Stimulated activated CD4-positive, alpha-beta T cell treated with anti-CD3 and anti-CD28 coated beads, Interleukin-12 subunit alpha, Interleukin-12 subunit beta, amount 100 ng/mL, for 24 hours (primary cell): ENCODE measurements at places on chromosomes 13 and 19.
A peak's percentile ranks its signal among the peaks of the same experiment; 100 is the strongest.

- no peak for DNase-seq
Measured at GRCh38 chr13:77359171-77359570, 32.3 kb upstream of the MYCBP2 start.

DNA sequence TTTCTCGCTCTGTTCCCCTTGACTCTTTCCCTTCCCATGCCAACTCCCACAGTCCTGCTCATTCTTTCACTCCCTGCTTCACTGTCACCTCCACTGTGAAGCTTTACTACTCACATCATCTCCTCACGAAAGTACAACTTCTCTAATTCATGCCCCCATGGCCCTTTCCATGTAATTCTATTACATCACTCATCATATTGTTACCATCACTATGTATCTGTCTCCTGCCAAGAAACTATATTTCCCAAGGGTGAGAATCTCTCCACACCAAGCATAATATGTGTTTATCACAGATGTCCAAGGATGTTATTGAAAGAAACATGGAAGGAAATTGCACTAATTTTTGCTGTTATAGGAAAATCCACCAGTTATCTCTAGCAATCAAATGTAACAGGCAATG lies 37.2 kb upstream of the LRCH1 start:
- DNase-seq, result no peak

GRCh38 chr19:17448131-17448967 lies at the start of gene TMEM221:
Gene TMEM221, minus strand, starts transcription at chr19:17448668. Its CDS starts 206 bp downstream, at chr19:17448462.
- no peak for DNase-seq

DNA sequence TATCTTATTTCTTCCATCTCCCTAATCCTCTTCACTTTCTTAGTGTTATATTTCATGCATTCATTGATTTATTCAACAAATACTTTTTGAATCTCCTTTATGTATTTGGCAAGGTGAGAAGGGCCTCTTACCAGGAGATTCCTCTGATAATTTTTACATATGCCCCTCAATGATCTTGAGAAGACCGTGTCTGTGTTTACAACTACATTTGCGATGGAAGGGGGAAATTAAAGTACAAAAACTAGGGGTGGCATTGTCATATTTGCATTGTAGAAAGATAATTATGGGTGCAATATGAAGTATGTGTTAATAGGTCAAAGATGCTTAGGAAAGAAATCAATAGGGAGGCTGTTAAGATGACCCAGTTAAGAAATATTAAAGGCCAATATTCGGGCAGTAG lies 1108.4 kb upstream of the MIR17HG start:
- DNase-seq, result no peak

DNA sequence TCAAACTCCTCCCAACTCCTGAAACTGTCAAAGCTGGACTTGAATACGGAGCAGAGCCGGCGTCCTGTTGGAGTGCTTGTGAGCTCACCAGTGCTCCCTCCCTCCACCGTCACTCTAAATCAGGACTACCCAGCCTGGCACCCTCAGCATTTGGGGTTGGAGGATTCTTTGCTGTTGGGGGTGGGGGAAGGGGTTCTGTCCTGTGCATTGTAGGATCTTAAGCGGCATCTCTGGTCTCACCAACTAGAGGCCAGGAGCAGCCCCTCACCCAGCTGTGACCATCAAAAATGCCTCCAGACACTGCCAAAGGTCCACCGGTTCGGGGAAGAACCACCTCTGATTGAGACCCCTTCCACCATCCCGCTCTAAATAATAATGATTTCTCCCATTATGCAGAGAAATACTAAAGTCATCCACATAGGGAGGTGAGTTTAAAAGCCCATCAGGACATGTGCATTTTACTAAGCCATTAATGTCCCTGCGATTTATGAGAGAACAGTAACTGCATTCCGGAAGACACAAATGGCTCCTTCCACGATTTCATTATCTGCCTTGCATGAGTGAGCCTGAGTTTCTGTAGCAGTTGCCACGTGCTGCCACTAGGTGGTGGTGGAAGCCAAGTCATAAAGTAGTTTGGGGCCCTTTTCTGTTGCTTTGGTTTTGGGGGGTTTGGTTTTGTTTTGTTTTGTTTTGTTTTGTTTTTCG lies 16.1 kb upstream of the USP29 start:
- DNase-seq, result peak; percentile 3

DNA sequence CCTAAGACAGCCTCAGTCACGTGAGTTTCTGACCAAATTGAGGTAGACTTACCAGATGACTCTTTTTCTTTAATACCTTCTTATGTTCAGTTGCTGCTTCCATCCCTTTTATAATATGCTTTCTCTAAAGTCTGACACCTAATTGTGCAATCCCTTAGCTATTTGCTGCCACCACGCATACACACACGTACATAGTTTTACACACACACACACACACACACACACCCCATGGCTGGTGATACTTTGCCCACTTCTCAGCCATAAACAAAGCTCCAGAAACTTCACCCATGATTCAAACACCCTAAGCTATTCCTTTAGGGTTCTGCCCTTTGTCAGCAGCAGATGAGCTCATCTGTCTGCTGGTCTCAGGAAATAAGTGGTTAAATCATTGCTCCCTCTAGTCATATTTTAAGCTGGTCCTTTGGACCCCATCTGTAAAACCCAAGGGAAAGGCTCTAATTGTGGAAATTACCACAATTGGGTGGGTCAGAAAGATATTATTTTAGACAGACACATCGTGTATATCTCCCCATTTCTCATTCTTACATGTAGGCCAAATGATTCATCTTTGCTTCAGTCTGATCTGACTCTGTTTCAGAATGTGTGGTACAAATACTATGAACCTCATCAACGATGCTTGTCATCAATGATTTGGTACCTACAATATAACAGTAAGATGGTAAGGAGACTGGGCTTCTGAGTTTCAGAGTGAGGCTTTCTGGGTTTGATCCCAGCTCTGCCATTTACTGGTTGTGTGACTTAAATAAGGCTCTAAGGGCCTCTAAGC lies 69.2 kb downstream of the NALCN start:
- no peak for DNase-seq

- DNase-seq, result no peak
Measured at GRCh38 chr19:52823676-52824075, 2.2 kb upstream of the ZNF28 start.

DNA sequence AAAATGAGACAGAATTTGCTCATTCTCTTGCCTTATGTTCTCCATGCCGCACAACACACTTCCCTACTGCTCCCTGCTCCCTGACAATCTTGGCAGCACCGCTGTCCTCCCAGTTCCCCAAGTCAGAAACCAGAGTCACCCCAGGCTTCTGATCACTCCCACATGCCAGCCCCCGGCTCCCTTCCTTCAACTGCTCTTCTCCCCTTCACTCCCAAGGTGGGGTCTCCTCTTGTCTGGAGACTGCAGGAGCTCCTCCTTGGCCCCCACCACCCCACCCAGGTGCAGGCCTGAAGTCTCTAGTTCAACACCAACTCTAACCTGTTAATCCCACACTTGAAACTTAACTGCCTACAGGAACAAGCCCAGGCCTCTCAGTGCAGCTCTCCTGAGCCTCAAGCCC lies 16.8 kb upstream of the AKAP8 start:
- no peak for DNase-seq

- DNase-seq, result no peak
Measured at GRCh38 chr19:29967623-29968022, 25.6 kb downstream of the URI1 start.

GRCh38 chr19:13526552-13526951 lies 20.3 kb upstream of the CACNA1A start:
- no peak for DNase-seq

DNA sequence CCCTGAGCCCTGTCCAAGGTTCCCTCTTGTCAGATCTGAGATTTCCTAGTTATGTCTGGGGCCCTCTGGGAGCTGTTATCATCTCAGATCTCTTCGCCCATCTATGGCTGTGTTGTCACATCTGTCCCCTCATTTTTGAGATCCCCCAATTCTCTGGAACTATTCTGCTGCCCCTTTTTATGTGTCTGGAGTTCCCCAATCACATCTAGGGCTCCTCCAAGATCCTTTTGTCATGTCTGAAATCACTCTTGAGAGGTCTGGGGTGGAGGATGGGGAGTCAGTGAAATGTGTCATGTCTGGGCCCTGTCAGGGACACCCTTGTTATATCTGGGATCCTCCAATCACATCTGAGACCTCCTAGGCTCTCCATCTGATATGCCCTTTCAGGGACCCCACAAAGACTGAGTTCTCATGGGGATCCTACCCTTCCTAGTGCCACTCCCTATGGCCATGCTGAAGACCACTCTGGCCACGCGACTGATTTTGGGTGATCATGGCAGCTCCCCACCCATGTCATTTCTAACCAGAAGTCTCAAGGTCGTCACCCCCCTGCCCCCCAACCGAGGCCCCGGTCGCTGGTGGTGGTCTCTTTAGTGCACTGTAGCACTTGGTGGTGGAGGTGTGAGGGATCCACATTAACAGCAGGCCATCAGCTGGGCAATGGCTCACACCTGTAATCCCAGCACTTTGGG lies 3.8 kb upstream of the MYBPC2 start:
- no peak for DNase-seq

GRCh38 chr19:35755550-35756376 lies 1.1 kb downstream of the HSPB6 start:
- no peak for DNase-seq

GRCh38 chr13:68048802-68049359 lies 818.7 kb upstream of the PCDH9 start:
- DNase-seq, result no peak

DNA sequence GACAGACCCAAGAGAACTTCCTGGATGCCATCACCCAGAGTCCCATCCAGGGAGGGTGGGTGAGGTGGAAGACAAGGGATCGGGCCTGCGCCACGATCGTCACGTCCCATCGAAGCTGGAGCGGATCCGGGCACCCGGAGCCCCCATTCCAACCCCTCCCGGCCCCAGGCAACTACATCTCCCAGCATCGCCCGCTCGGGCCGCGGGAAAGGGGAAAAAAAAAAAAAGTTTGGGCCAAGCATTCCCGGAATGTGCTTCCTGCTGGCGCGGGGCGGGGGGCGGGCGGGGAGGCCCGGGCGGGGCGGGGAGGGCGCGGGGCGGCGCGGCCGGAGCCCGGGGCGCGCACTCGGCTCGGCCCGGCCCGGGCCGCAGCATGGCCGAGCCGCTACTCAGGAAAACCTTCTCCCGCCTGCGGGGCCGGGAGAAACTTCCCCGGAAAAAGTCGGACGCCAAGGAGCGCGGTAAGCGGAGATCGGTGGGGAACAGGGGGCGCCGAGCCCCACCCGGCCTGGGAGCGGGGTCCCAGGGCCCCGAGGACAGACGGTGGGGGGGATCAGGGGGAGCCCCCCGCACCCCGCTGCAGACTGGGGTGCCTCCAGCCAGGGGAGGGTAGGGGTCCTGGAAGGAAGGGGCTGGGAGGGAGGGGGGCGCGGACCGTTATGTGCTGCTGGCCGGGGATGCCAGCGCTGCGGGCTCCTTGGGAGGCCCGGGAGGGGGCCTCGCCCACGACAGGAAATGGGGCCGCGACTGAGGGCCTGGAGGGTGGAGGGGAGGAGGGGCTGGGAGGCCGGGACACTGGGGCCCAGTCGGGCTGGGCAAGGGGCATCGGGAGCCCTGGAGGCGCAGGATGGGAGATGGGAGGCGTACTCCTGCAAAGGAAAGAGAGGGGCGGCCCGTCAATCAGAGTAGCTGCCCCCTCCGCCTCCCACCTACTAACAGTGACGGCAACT lies at the start of gene SYDE1:
Gene SYDE1, plus strand, starts transcription at position 341 of the 950 bp plus-strand sequence. Its CDS starts 33 bp downstream, at position 374.
- DNase-seq, result no peak

GRCh38 chr19:2484178-2484937 lies 8.4 kb downstream of the GADD45B start:
- no peak for DNase-seq

DNA sequence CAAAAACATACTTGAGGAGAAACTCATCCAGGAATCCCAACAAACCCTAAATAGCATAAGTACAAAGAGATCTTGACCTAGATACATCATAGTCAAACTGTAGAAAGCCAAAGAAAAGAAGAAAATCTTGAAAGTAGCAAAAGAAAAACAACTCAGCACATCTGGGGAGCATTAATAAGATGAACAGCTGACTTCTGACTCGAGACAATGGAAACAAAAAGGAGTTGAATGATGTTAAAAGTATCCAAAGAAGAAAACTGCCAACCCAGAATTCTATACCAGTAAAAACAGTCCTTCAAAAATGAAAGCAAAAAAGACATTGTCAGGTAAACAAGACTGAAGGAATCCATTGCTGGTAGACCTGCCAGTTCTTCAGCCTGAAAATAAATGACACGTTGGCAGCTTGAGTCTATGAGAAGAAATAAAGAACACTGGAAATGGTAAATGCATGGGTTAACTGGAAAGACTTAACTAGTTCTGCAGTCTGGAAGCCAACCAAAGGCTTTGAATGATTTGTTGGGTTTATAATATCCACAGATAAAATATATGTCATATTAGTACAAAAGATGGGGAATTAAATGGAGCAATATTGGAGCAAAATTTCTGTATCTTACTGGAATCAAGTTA lies 46.8 kb downstream of the TSSK6 start:
- no peak for DNase-seq

- DNase-seq, result peak; percentile 88
Measured at GRCh38 chr19:17996826-17997316, 11.1 kb upstream of the ARRDC2 start.

- DNase-seq, result no peak
Measured at GRCh38 chr13:76385586-76385985, 500.6 kb downstream of the KCTD12 start.

GRCh38 chr19:32203161-32203560 lies 142.2 kb upstream of the ZNF507 start:
- no peak for DNase-seq

- DNase-seq, result no peak
Measured at GRCh38 chr13:90706631-90707030, 640.9 kb upstream of the MIR17HG start.

DNA sequence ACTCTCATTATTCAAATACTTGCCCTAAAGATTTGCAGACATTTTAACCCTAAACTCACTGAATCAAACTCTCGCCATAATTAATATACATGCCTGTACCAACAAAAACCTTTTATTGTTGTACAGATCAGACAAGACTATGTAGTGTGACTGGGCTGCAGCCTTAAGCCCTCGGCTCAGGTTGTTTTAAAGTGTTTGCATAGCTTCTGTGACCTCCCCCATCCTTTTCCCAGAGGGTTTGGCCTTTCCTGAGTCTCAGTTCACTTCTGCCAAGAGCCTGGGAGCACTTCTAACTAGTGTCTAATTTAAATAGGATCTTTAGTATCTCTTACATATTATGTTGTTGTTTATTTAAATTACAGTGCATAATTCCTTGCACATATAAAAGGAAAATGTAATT lies 158.2 kb downstream of the HS6ST3 start:
- no peak for DNase-seq

DNA sequence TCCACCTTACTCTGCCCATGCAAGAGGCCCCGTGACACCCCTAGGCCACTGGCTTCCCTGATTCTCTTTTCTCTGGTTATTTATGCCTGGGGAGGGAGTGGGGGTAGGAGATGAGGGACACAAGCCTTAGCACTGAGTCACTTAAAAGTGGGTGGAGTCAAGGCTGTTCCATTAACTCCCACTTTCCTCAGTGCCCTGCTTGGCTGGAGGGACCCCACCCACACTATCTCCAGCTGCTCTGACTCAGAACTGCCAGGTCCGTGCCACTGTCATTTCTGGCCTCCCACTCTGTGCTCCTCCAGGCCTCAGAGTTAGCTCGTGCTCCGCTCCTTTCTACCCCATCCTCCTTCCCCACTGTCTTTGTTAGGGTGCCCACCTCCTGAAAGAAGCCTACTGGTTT lies 113.4 kb upstream of the UQCRFS1 start:
- no peak for DNase-seq

- DNase-seq, result no peak
Measured at GRCh38 chr19:49624967-49625910, 14.7 kb downstream of the RRAS start.

GRCh38 chr19:41528106-41528505 lies 47.9 kb upstream of the CEACAM21 start:
- DNase-seq, result no peak
